ENCODE measurements at places on chromosomes 3 and 15. TPM values are rescaled to one million over a fixed set of nuclear protein-coding genes. Genes with fewer than 3 reads are reported as not detected.

GRCh38 chr3:152623286-152623911 lies 211.5 kb upstream of the P2RY1 start:
- DNase-seq: no peak

Gene OXSM
- total RNA-seq: 10.3 TPM

DNA sequence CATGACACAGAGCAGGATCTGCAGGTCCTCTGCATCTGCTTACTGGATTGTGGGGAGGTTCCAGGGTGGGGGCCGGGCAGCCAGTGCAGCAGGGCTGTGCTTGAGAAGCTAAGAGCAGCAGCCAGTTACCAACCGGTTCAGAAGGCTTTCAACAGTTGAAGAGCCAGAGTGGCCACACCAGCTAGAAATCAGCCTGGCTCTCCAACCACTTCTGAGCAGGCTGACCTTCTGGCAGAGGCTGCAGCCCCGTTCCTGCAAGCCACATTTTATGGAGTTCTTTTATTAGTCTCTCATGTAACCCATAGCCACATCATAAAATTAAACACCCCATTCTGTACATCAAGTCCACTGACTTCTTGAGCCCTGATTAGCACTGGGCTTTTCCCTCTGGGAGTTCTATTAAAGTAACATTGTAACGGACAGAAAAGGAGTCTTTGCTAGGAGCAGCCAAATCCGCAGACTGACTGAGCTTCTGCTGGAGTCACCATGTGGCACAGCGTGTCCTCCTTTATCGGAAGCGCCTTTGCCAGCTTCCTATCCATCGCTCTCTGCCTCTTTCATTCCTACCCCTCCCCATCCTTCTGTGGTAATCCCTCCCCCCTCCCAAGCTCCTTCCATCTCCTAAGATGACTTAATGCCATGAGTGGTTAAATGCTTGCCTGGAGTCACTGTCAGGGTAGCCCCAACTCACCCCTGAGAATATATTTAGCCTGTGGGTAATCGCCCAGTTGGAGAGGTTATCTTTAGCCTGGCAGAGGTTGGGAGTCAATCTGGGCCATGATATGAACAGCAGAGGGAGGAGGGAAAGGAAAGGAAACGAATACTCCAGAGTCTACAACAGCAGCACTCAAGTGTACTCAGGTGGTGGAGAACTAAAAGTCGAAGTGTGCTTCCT lies 138.5 kb upstream of the HES1 start:
- DNase-seq: no peak

Gene GPR27
- total RNA-seq: 1.2 TPM

Gene QRICH1
- 53.6 TPM for total RNA-seq

Gene MLF1
- 5.4 TPM for total RNA-seq

DNA sequence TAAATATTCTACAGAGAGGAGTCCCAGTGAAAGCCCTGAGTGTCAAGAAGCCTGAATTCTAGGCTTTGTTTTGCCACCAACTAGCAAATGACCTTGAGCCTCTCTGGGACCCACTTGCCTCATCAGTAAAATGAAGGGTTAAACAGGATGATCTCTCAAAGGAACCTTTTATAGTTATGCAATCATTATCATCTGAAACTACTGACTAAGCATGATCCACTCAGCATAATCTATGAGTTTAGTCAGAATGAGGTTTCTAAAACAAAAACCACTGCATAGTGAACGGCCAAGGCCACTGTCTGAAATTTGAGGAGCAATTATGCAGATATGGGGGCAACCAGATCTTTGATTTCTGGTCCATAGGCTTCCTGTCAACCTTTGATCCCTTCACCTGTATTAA lies 319.0 kb downstream of the MECOM start:
- DNase-seq: no peak

Gene ESYT3
- 0.87 TPM for total RNA-seq

- no peak for DNase-seq
Measured at GRCh38 chr3:146803745-146804144, 198.6 kb upstream of the PLSCR5 start.

Gene SPINK8
- total RNA-seq: not detected

- DNase-seq: peak; percentile 68
Measured at GRCh38 chr15:69468241-69469121, 15.9 kb downstream of the RPLP1 start.

DNA sequence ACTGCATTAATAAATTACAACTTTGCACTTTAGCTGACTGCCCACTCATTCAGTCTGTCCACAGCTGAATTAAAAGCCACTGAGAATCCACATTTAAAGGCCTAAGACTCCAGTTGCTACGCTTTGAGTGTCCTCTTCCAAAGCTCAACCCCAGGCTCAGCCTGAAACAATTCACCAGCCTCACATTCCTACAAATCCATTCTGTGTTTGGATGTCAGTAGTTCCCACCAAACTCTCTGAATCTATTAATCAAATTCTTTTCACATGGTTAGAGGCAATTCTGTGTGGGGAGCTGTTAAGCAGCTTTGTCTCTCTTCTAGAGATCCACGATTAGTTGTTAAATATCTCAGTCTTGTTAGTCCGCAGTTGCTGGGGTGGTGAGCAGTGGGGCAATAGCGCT lies 116.8 kb upstream of the UBE2E2 start:
- DNase-seq: no peak

DNA sequence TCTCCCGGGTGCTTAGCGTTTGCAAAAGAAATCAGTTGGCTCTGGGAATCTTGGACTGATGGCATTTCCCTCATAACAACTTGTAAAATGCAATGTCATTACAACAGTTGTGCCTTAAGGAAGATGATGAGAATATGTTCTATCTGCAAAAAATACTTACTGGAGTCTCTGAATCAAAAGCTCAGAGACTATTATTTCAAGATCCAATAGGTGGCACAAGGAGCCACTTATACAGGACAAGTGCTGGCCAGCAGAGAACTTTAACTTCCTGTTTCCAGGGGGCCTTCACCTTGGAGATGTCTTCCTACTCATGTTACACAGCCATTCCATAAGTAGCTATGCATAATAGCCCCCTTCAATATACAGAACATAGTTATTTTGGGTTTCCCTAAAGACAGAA lies 8.9 kb upstream of the RPS27L start:
- no peak for DNase-seq

Gene GATM
- total RNA-seq: 4.7 TPM

Gene DNAH12
- total RNA-seq: not detected

DNA sequence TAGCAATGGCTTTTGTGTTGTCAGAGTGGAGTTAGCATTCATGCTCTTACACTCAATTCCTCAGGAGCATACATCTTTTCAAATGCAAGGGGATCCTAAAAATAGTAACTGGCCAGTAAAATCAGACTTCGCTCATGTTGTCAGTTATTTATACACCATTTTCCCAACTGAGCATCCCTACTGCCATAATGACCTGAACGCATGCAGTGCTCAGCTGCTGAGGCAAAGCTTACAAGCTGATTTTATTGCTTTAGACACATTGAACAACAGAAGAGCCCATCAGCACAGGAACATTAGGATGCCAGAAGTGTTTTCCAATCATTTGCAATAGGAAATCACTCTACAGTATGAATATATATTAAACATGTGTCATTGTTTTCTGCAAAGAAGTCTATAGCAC lies 689.7 kb upstream of the BCHE start:
- no peak for DNase-seq

GRCh38 chr15:31339558-31339895 lies 12.9 kb downstream of the KLF13 start:
- DNase-seq: no peak

DNA sequence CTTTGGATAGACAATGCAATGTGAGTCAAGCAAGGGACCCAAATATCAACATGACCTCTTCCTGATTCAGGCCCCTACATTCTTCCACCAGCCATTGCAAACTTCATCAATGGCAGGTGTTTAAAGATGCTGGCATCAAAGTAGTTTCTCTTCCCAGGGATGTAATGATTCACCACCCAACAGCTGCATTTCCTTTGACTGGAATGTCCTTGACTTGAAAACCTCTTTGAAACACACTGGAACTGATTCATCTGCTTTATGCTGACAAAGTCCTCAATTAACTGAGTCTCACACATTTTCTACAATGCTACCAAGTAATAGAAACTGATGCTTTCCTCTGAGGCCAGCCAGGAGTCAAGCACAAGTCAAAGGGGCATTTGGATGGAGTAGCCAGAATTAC lies 385.5 kb downstream of the GBE1 start:
- DNase-seq: no peak

DNA sequence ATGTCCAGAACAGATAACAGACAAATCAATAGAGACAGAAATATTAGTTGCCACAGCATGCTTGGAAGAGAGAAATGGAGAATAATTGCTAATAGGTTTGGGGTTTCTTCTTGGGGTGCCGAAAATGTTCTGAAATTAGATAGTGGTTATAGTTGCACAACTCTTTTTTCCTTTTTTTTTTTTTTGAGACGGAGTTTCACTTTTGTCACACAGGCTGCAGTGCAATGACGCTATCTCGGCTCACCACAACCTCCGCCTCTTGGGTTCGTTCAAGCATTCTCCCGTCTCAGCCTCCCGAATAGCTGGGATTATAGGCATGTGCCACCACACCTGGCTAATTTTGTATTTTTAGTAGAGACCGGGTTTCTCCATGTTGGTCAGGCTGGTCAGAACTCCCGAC lies 163.3 kb downstream of the PLCH1 start:
- DNase-seq: no peak

DNA sequence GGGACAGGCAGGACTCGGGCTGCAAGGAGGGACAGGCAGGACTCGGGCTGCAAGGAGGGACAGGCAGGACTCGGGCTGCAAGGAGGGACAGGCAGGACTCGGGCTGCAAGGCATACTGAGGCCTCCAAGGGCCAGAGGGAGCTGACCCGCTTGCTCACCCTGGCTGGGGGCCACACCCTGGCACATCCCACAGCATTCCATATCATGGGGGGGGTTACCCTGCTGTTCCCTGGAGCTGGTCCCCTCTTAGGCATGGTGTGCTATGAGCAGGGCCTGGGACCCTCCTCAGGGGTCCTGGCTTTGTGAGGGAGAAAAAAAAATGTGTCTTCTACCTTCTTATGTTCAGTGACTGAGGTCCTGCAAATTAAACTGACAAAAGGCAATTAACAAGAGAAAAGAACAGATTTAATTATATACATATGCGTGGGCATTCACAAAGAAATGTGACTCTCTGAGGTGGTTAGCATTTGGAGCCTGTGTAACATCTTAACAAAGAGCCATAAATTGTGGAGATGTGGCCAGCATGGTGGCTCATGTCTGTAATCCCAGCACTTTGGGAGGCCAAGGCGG lies 97.6 kb upstream of the ALDH1A3 start:
- DNase-seq: no peak

DNA sequence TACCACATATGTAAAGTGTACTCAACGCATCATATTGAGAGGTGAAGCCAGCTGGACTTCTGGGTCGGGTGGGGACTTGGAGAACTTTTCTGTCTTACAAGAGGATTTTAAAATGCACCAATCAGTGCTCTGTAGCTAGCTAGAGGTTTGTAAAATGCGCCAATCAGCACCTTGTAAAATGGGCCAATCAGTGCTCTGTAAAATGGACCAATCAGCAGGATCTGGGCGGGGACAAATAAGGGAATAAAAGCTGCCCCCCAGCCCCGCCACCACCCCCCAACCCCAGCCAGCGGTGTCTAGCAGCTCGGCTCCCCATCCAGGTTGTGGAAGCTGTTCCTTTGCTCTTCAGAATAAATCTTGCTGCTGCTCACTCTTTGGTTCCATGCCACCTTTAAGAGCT lies 6.2 kb upstream of the IVD start:
- DNase-seq: no peak
